Activated T-helper 1 cell treated with anti-CD3 and anti-CD28 coated beads, Interleukin-12 subunit alpha, Interleukin-12 subunit beta, Interleukin-2, Interleukin-4 antibody, amounts not matched to agents 30 ng/mL and 10 ng/mL and 1 ng/mL, durations not matched to agents 14 hours and 24 hours and 36 hours (primary cell): ENCODE measurements at places on chromosomes 1 and 21.
A peak's percentile ranks its signal among the peaks of the same experiment; 100 is the strongest.

GRCh38 chr1:214404154-214404553 is 123.2 kb downstream of the SMYD2 start:
- H3K27me3 ChIP-seq, result no peaks in the 10 kb centered on the region
- peak overlapping the region; percentile 68 for H3K27ac ChIP-seq
- H3K36me3 ChIP-seq, result peaks cover 5% of the 10 kb centered on the region

DNA sequence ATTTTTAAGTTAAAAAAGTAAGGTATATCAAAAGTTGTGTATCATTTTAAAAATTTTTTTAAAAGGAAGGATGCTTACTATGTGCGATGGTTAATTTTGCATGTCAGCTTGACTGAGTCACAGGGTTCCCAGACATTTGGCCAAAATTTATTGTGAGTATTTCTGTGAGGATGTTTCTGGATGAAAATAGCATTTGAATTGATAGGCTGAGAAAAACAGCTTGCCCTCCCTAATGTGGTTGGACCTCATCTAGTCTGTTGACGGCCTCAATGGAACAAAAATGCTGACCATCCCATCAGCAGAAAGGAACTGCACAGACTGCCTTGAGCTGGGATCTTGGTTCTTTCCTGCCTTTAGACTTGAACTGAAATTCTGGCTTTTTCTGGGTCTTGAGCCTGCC is 724.5 kb downstream of the NCAM2 start:
- H3K36me3 ChIP-seq, result no peaks in the 10 kb centered on the region
- DNase-seq, result no peak
- no peaks in the 10 kb centered on the region for H3K27me3 ChIP-seq
- no peak overlapping the region for H3K27ac ChIP-seq
- H3K4me3 ChIP-seq, result no peak overlapping the region
- no peaks in the 10 kb centered on the region for H3K4me1 ChIP-seq

DNA sequence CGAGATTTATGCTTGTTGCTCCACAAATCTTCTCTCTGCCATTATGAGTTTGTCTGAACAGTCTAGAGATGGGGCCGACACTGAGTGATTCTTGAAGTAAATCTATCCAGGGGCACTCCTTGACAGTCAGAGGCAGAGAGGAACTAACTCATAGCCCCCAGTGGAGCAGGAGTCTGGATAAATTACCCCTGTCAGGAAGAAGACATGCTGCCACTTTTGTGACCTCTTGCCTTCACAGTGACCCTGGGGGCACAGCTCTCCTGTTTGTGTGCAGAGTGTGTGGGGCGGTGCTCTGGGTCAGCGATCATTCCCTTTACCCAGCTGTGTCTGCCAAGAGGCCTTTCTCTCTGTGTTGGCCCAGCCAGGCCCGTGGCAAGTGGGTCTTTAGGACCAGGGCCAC is 29.5 kb downstream of the PEX14 start:
- DNase-seq, result no peak
- H3K36me3 ChIP-seq, result peaks cover 2% of the 10 kb centered on the region
- peaks cover 19% of the 10 kb centered on the region for H3K4me1 ChIP-seq
- H3K4me3 ChIP-seq, result no peak overlapping the region
- H3K27me3 ChIP-seq, result no peaks in the 10 kb centered on the region

DNA sequence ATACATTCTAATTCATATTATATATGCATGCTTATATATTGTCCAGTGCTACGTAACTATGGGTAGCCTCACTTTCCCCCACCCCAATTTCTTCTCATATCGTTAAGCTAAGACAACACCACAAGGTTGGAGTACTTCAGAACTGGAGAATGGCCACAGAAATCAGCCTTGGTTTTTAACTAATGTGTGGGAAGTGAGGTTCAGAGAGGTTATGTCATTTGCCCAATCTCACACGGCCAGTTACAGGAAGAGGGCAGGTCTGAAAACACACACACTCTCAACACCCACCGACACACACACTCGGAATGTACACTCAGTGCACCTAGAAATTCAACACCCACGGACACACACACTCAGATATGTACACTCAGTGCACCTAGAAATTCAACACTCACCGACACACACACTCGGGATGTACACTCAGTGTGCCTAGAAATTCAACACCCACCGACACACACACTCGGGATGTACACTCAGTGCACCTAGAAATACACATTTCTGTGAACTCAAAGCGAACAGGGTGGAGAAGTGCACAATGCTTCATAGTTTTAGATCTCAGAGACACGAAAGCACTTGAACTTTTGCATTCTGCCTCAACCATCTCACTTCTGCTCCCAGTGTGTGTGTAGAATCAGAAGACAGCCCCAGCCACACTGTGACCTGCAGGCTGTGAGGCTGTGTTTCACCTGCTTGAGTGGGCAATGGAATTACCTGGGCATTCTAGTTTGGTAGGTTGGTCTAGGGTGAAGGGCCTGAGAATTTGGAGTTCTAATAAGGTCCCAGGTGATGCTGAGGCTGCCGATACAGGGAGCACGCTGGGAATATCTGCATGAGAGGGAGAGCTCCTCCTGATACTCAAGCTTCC is 170.4 kb downstream of the CLIC6 start:
- no peaks in the 10 kb centered on the region for H3K27me3 ChIP-seq
- H3K36me3 ChIP-seq, result peaks cover 51% of the 10 kb centered on the region
- no peak for DNase-seq
- H3K27ac ChIP-seq, result peak overlapping the region; percentile 56

DNA sequence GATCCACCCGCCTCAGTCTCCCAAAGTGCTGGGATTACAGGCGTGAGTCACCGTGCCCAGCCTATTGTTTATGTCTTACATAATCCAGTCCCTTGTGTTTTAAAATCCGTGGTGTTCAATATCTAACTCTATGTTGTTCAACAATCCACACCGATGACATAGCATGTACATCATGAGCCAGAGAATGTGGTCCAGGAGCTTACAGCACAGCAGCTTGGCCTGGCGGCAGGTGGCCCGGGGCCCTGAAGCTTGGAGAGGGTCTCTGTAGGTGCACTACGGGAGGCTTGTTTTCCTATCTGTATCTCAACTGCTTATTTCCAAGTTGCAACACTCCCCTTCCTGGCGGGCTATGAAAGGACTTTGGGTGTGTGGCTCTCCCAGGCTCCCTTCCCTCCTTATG is 138.4 kb downstream of the ADSS2 start:
- H3K27me3 ChIP-seq, result peaks cover 3% of the 10 kb centered on the region
- no peak for DNase-seq
- peaks cover 8% of the 10 kb centered on the region for H3K36me3 ChIP-seq
- H3K4me1 ChIP-seq, result peaks cover under 1% of the 10 kb centered on the region
- H3K27ac ChIP-seq, result no peak overlapping the region

DNA sequence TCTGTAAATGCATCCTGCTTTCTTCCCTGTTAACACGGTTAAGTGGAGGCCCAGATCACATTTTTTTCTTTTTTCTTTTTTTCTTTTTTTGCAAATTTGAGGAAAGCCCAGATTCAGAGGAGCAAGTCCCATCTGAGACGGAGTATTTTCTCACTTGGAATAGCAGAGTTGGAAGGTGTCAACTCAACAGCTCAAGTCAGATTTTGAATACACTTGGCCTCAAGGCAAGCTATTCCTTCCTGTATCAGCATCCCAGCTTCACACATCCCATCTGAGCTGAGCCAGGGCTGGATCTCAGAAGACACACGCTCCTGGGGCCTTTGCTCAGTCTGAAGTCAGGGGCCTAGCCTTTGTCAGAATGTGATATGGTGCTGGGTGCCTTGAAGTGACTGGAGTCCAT is 11.5 kb upstream of the TNR start:
- H3K4me3 ChIP-seq, result no peak overlapping the region
- no peak overlapping the region for H3K27ac ChIP-seq
- H3K27me3 ChIP-seq, result no peaks in the 10 kb centered on the region
- DNase-seq, result no peak
- no peaks in the 10 kb centered on the region for H3K36me3 ChIP-seq
